Activated naive CD4-positive, alpha-beta T cell (primary cell): ENCODE measurements at places on chromosomes 1 and 21.

- DNase-seq = no peak
Measured at GRCh38 chr1:233189526-233189925, 106.0 kb downstream of the PCNX2 start.

GRCh38 chr1:221868593-221869303, 126.9 kb upstream of the DUSP10 start:
- no peak for DNase-seq

DNA sequence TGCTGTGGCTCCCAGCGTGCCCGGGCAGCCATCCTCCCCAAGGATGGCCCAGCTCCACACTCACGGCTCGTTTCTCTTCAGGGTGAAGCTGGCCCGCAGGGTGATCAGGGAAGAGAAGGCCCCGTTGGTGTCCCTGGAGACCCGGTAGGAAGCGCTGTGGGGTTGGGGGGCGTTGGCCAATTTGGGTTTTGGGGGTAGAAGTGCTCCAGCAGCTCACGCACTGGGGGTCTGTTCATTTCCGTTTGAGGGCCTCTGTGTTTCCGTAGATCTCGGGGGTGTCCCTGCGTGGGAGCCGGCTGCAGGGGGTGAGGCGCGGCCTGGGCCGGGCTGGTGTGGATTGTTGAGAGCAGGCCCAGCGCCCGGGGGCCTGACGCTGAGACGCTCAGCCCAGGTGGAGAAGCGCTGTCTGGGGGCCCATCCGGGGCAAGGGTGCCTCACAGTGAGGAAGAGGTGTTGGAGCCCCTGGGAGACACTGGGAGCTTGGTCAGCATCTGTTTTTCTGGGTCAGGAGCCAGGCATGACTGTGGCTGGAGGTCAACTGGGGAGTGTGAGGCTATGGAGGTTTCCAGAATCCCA, 12.6 kb downstream of the COL6A1 start:
- no peak for DNase-seq

DNA sequence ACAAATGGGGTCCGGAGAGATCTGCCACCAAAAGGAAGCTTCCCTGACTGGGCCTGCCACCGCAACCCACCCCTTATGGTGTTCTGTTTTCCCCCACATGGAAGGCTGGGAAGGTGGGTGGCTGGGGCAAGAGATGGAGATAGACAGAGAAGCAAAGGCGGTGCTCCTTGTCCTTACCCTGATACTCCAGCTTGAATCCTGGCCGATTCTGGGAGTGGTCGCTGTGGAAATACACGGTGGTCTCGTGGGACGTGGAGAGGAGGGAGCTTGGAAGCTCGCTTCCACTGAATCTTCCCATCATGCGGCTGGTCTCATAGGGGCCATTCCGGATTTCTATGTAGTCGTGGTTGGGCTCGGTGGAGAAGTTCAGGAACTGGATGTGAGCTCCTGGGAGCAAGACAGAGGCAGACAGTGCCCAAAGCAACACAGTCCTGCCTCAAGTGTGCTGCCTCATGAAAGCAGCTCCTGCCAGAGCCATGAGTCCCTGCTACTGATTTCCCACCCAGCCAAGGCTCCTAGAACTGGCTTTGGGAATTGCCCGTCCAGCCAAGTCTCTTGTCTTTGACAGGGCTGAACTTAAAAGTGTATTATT, 138.5 kb downstream of the ZSCAN20 start:
- DNase-seq = no peak

DNA sequence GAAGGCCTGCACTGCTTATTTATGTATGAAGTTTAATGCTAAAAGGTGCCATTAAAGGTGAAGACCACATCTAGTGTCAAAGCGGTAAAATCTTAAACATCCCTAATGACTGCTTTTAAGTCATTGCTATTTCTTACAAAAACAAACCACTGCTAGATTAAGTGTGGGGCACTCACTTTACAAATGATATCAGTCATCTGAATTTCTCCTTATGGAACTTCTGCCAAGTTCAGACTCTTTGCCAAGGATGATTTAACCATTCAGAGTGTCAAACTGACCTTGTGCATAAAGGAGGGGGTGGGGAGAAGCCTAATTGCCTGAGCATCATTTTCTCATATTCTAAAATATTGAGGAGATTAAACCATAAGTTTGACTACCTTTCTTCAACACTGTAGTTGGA, 271.5 kb downstream of the TGFB2 start:
- no peak for DNase-seq

- DNase-seq = peak; percentile 48
Measured at GRCh38 chr21:36385233-36386030, at the start of gene CHAF1B. CHAF1B (plus strand) TSS chr21:36385392; CDS start chr21:36386137, 745 bp downstream.

DNA sequence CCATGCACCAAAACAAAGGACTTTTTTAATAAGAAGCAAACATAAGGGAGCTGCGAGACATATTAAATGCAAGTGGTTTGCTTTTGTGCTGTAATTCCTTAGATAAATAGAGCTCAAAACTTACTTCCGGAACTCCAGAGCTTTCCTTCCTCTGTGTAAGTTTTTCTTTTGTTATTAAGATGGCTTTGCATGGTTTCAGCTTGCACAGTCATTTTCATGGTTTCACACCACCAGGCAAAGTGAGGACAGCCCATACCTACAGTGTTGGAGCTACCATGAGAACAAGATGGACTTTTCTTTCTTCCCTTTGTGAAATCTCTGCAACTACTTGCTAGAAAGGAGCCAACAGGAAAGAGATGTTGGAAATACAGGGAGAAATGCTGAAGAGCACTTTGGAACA, 368.0 kb downstream of the SETD4 start:
- no peak for DNase-seq

DNA sequence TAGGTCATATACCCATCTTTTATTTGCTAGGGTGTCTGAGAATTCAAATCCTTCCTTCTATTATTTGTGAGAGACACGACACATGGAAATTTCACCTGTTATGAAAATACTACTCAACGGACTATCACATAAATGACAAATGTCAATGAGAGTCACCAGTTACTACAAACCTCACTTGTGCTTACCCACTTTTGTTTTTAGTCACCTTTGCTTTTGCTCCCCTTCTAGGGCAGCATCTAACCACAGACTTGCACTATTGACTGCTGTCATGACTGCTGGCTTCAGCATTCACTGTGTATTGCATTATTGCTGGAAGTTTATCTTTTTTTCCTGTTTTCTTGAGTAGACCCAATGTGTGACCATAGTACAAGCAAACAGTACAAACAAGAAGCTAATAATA, 1048.0 kb downstream of the PLA2G4A start:
- DNase-seq = no peak

- DNase-seq = no peak
Measured at GRCh38 chr21:44896561-44897286, 23.2 kb upstream of the PTTG1IP start.

DNA sequence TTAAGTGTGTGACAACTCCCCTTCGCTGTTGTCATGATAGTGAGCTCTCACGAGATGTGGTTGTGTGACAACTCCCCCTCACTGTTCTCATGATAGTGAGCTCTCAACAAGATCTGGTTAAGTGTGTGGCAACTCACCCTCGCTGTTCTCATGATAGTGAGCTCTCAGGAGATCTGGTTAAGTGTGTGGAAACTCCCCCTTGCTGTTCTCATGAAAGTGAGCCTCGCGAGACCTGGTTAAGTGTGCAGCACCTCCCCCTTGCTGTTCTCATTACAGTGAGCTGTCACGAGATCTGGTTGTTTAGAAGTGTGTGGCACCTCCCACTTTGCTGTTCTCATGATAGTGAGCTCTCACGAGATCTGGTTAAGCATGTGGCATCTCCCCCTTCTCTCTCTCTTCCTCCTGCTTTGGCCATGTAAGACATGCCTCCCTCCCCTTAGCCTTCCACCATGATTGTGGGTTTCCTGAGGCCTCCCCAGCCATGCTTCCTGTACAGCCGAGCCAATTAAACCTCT, 25.1 kb upstream of the LSS start:
- DNase-seq = no peak

- DNase-seq = no peak
Measured at GRCh38 chr1:86938855-86939254, 24.4 kb downstream of the HS2ST1 start.

DNA sequence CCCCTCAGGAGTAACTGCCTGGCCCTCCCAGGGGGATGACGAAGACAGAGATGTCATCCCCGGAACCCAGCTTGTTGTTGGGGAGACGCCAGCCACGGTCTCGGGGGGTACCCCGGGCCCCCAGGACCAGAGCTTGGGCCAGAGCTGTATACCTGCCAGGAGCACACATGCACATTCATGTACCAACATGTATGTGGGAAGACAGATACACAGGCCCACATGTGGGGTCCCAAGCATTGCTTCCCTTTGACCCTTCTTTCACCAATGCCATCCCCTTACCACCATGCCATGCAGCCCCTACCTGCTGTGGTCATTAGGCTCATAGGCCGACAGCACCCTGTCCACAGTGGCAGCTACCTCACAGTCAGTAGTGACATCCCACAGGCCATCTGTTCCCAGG, 3.2 kb upstream of the RHOC start:
- no peak for DNase-seq

DNA sequence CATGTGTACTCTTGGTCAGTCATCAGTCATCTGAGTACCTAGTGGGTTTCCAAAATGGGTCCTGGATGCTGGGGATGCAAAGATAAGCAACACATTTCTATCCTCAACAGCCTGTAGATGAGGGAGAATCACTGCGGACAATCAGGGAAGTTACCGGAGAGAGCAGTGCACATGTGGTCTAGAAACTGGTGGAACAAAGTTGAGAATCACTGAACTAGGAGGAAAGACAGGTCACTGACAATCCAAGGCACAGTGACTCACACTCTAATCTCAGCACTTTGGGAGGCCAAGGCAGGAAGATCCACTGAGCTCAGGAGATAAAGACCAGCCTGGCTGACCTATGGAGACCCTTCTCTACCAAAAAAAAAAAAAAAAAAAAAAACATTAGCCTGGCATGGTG, 31.4 kb upstream of the LGALS8 start:
- DNase-seq = no peak

DNA sequence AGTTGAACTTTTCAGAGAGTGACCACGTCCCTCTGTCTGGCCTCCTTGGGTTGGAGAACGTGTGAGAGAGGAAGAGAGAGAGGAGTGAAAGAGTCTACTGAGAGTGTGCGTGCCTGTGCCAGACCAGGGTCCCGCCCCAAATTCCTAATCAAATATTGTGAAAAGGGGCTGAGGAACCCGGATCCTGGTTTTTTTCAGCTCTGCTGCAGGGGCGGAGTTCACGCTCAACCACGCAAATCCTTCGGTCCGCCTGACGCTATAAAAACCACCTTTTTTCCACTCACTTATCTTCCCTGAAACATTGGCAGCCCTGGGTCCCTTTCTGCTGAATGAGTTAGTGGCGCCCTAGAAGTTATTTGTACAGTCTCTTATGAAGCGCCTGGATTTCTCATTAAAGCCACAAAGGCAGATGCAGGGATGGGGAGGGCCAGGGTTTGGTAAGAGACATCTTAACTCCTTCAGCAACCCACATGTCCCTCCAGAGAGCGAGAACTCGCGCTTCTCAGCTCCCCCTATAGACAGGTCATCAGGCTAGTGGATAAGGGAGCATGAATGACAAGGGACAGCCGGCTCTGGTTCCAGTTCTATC, at the start of gene FMOD:
FMOD (minus strand) TSS at position 86 of the 589 bp plus-strand sequence. CDS start 2,852 bp downstream, outside the sequence.
- no peak for DNase-seq

- DNase-seq = no peak
Measured at GRCh38 chr1:18960821-18961220, 4.3 kb upstream of the IFFO2 start.

DNA sequence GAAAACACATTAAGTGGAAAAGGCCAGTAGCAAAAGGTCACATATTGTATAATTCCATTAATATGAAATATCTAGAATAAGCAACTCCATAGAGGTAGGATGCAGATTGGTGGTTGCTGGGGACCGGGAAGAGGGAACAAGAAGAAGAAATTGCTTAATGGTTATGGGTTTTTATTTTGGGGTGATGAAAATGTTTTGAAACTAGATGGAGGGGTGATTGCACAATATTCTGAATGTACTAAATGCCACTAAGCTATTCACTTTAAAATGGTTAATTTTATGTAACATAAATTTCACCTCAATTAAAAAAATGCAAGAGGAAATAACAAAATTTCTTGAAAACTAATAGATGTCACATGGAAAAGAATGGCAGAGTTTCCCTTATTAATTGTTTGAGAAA, 6.7 kb downstream of the KIAA0040 start:
- DNase-seq = no peak
